ENCODE measurements at places on chromosomes 4 and X. TPM values are rescaled to one million over a fixed set of nuclear protein-coding genes. Genes with fewer than 3 reads are reported as not detected.

PDE6B gene
- 7.5 TPM for total RNA-seq

PABPC4L gene
- total RNA-seq = 1.0 TPM

DNA sequence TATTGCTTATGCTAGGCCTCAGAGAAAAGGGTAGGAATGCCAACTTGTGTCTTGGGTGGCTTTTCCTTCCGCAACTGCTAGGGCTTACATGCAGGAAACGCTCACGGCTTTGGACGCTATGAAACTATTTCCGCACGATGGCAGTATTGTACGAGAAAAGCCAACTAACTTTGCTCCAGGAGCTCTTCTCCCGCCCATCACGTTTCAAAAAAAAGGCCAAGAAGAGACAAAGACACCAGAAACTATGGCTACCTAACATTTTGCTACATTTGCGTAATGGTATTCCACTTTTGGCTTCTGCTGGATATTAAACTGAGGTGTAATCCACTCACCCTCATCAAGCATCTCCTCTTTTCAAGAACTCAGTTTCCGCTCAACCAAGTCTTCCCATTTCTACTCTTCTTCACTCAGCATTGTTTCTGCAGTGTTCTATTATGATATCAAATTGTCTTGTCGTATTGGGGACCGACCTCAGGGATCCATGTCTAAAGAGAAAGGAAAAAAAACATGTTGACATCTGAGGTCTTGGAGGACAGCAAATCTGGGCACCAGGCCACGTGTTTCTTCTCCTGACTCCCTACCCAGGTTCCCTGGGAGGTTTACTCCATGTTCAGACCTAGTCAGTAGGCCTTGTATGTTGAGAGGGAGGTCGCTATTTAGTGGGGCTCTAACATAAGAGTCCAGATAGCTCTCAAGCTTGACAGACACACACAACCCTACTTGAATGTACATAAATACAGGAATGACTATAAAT lies 239.4 kb upstream of the STK26 start:
- DNase-seq = no peak

UGT2B17 gene
- total RNA-seq = not detected

DNA sequence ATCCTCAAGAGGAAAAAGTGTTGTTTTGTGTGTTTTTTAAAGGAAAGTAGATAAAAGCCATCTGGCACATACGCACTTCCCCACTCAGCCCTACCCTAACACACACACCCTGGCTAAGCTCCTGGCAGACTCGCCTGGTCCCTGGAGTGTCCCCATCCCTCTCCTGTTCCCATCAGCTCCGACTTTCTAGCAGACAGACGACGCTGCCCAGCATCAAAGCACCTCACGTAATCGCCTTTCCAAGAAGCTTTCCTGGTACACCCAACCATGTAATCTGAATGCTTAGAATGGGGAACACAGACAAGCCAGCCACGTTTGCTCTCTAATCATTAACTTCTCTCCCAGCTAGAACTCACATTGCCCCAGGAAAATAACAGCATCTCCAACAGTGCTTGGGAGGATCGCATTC lies 116.2 kb downstream of the AFAP1 start:
- DNase-seq = peak; percentile 43

DNA sequence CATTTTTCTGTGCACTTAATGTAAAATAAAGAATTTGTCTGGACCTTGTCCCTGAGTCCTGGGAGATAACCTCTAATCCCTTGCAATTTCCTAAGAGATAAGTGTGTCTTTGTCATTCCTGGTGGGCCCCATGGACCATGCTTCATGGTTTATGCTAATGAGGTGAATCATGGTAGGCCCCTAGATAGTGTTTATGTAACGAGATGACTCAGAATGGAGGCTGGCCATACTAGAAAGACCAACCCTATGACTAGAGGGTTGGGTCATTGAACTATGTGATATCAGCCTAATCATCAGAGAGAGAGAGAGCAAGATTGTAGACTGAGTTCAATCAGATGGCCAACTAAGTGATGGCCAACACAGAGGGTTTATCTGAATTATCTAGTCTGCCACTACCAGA lies 64.2 kb upstream of the NHSL2 start:
- no peak for DNase-seq

DNA sequence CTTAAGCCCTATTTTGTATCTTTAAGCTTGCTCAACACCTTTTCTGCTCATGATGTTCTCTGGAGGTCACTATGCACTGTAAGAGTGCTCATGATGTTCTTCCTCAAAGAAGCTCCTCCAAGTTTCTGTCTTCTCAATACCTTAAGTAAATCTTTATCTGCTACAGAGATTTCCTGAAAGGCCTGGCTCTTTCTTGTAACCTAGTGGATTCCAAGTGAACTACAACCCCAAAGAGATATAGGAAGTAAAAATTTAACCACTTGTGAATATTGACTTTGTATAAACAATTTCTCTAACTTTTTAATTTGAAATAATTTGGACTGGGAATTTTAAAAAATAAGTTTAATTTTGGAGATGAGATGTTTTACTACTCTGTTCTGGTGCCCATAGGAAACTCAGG lies 39.3 kb upstream of the XK start:
- no peak for DNase-seq

DNA sequence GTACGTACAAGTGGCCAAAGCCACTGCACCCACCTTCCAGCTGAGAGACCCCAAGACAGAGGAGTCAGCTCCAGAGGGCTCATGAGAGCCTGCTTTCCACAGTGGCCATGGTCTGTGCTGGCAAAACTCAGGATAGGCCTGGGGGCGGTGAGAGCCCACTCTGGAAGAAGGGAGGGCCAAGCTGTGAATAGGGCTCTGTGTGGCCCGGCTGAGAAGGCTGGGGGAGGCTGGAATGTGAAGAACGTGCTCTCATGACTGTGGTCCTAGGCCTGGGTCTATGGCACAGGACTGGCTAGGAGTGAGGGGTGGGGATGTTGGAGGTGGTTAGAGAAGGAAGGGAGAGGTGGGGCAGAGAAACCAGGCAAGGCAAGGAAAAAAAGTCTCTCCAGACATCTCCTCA lies 13.3 kb downstream of the STARD8 start:
- DNase-seq = no peak

DNA sequence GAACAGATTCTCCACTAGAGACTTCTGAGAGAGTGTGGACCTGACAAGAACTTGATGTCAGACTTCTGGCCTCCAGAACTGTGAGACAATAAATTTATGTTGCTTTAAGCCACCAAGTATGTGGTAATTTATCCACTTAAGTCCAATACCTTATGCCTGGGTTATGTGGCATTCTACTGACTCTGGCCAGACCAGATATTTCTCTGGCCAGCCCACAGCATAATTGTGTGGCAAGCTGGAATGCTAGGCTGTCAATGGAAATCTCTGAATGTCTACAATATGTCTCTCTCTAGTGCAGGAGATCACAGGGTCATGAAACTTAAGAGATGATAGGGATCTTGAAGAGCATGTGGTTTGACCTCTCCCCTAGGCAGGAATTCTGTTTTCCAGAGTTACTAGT lies 251.0 kb downstream of the ZNF674 start:
- no peak for DNase-seq

DNA sequence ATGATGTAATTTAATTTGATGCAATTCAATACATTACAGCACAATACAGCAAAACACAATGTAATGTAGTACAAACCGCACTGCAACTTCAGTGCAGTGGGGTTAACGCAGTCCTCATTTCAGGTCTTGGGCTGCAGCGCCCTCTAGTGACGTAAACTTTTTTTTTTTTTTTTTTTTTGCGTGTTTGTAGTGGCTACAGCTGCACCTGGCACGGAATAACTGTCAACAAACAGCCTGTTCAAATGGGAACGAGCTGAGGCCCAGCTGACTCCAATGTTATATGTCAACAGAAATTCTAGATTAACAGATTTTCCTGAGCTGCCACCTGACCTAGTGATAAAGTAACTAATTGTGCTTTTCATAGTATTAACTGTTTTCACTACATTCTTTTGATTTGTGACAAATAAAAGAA lies 33.5 kb upstream of the RASSF6 start:
- peak; percentile 85 for DNase-seq

DNA sequence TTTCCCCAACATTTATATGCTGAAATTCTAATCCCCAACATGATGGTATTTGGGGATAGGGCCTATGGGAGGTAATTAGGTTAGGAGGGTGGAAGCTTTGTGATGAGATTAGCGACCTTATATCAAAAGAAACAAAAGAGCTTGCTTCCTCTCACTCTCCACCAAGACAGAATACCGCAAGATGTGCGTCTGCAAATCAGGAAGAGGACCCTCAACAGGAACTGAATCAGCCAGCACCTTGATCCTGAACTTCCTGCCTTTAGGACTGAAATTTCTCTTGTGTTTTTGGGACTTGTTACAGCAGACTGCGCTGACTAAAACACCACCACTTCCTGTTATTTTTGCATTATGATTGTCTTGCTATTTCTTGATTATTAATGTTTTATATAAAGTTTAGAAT lies 1889.4 kb downstream of the C4orf33 start:
- peak; percentile 71 for DNase-seq

DNA sequence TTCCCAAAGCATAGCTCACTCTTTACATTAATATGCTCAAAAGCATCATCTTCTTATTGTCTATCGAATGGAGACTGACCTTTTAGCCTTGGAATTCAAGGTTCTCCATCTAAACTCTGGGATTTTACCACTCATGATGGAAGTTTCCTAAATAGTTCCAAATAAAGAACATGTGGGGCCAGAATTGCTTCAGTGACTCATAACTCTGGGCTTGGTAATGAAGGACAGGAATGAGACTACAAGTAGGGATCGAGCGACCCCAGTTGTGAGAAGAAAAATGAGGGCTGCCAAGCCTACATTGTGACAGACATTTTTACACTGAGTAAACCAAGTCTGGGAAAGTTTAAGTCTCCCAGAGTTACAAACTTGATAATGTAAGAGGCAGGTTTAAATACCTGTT lies 269.9 kb downstream of the CBLL2 start:
- DNase-seq = no peak

DNA sequence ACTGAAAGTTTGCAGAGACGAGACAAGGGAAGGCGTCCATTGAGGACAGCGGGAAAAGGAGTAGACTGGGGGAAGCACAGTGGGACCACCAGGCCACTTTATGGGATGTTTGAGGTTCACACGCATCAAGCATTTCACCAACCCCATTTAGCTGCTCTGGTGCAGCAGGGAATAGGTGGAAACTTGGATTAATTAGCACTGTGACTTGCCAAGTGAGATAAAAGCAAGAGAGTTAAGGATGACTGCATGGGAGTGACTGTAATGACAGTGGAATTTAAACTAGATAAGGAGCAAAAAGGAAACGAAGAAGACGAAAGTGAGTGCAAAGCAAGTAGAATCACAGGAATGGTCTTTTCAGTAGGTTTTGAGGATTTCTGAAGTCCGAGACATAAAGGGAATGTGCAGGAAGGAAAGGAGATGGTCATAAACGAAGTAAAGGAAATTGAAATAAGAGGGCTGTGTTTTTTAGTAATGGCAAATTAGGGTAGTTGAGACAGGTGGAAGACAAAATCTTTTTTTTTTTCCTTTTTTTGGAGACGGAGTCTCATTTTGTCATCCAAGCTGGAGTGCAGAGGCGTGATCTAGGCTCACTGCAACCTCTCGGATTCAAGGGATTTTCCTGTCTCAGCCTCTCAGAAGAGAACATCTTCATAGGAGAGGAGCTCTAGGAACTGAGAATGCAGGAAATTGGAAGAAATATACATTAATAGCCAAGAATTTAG lies 119.0 kb upstream of the MAP9 start:
- DNase-seq = no peak

DNA sequence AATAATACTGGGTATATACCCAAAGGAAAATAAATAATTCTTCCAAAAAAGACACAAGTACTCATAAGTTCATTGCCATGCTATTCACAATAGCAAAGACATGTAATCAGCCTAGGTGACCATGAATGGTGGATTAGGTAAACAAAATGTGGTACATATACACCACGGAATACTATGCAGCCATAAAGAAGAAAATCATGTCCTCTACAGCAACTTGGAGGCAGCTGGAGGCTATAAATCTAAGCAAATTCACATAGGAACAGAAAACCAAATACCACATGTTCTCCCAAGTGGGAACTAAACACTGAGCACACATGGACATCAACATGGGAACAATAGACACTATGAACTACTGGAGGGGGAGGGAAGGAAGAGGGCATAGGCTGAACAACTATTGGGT lies 146.2 kb downstream of the ATRX start:
- no peak for DNase-seq

DNA sequence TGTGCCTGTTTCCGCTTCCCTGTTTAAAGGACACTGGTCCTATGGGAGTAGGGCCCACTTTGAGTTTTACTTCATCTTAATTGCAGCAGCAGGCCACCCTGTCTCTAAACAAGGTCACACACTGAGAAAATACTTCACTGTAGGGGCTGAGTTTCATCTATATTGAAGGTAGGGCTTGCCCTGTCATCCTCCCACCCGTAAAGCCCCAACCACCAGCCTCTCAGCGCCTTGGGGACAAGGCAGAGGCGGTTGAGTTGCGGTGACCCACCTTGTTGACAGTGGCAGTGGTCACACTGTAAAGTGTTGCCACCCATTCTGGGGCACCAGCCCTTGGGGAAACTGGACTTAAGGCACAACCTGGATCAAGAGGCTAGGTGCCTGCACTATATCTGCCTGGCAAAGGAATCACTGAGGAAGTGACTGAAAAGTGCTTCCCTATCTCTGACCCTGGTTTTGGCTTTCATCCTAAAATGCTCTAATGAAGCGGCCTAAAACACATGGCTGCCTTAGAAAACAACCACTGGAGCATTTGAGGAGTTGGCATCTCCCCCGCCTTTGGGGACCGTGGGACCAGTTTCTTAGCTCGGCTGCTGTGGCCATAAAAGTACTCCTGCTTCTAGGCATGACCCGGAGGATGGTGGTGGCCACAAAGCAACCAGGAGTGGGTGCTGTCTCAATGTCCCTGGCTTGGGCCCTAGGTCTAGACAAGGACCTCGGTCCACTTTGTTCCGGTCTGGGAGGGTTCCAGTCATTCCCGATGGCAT lies 7.8 kb upstream of the WDR1 start:
- DNase-seq = peak; percentile 37

DNA sequence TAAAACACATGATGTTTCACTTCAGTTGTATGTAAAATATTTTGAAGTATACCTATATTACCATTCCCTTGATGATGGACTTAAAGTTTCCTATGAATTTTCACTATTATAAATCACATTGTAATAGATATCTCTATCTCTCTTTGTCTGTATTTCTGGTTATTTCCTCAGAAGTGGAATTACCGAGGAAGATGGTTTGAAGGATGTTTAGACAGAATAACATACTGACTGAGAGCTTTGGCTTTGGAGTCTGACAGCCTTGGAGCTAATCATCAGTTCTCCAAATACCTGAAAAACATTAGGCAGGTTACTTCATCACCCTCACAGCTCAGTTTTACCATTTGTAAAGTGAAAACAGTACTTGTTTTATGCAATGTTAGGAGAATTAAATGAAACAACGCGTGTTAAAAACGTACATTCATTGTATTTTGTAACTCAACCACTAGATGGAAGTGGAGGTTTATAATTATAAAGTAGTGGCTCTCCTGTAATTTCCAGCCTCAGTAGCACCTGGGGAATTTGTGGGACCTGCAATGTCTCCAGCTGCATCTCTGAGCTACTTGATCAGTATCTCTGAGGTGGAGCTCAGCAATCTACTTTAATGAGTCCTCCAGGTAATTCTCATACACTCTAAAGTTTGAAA lies 14.3 kb downstream of the JCHAIN start:
- DNase-seq = peak; percentile 56

Measured in dermis blood vessel endothelial cell (primary cell).